ENCODE measurements at places on chromosomes 16 and 17.
A peak's percentile ranks its signal among the peaks of the same experiment; 100 is the strongest.

- no peak for DNase-seq
Measured at GRCh38 chr17:78392295-78392694, 13.8 kb downstream of the PGS1 start.

DNA sequence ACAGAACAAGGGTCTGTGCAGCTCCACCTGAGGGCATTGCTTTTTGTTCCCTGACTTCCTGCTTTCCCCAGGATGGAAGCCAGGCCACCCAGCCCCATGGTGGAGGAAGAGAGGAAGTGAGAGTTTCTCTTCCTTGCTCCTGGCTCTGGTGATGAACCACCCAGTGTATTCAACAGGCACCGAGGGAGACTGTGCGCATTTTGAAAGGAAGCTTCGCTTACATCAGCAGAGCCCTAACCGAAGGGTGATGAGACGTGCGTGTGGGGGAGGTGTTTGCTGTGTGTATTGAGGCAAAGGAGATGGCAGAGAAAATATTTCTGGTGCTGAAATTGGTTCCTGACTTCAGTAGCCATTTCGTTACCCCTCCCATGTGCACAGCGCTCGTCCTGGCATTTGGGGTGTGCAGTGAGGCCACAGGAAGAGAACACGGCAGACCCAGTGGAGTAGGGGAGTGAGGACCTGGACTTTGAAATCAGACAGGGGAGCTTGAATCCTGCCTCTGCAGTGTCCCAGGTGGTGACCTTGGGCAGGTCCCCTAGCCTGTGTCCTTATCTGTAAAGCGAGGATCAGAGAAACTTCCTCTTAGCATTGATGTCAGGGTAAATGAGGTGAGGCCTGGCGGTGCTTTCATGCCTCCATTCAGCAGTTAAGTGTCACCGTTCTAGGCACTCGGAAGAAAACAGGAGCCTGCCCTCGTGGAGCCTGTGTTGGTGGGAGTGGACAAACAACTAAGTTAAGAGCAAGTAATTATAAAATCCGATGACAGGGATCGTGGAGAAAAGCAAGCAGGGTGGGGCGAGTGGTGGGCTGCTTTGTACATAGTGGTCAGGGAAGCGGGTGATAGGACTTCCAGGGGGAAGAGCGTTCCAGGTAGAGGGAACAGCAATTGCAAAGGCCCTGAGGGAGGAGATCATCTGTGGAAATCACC lies 7.4 kb downstream of the CMIP start:
- DNase-seq = peak; percentile 71

DNA sequence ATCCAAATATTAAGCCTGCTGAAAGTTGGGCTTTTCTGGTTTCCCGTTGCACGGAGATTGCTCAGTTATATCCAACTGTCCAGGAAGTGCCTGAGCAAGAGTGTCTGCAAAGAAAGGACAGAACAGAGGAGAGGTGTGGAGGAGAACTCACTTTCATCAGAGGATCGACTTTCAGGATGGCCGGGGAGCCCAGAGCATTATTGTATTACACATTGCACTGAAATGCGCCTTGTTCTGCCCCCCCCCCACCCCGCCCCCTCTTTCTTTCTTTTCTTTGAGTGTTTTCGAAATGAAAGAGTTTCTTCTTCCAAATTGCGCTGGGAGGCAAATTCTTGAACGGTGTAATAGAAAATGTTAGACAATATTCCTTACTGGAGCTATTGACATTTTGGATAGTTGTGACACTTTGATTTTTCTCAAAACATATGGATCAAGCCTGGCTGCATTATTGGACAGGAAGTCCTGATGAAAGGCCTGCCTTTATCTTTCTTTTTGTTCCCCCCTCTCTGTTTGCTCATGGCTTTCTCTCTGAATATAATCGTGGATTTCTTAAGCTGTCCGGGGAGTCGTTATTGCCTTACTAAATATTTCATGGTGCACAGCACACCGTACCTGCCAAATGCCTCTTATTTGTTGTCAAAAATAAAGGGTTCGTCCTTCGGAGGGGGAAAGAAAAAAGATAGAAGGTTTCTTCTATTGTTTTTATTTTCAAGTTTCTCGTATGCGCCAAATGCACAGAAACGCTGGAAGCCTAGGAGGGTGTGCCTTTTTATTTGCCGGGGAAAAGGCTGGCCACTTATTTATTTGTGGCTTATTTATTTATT lies 110.8 kb downstream of the IRX3 start:
- no peak for DNase-seq

- DNase-seq = no peak
Measured at GRCh38 chr16:72922714-72923113, 125.2 kb downstream of the ZFHX3 start.

- DNase-seq = no peak
Measured at GRCh38 chr16:58419241-58419990, 27.1 kb downstream of the GINS3 start.

DNA sequence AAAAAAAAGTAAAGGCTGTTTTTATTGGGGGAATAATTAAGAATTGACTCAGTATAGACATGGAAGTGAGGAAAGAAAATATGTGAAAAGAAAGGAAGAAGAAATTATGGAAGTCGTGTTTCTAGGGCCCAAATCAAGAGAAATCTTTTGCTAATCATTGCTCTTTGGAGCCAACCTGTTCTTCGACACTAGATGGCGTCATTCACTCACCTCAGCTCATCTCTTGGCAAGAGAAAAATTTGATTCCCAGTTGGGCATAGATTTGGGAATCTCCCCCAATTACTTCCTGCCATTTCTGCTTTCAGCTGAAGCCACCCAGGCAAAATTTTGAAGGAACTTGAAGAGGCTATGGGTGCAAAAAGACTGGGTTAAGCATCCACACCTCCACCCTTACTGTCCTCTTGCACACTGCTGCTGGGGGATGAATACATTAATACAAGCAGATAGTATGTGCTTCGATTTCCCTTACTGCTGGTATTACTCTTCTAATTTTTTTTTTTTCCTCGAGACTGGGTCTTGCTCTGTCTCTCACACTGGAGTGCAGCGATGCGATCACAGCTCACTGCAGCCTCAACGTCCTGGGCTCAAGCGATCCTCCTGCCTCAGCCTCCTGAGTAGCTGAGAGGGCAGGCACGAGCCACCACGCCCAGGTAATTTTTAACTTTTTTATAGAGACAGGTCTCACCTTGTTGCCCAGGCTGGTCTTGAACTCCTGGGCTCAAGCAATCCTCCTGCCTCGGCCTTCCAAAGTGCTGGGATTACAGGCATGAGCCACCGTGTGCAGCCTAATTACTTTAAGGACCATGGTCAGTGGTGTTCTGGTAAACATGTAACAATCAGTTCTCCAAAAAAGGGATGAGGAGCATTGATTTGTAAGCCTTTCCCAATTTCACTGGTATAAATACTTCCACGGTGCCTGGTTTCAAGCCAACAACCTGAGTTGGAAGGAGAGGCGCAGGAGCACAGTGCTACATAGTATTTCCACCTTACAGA lies 13.5 kb downstream of the PSMD7 start:
- no peak for DNase-seq

DNA sequence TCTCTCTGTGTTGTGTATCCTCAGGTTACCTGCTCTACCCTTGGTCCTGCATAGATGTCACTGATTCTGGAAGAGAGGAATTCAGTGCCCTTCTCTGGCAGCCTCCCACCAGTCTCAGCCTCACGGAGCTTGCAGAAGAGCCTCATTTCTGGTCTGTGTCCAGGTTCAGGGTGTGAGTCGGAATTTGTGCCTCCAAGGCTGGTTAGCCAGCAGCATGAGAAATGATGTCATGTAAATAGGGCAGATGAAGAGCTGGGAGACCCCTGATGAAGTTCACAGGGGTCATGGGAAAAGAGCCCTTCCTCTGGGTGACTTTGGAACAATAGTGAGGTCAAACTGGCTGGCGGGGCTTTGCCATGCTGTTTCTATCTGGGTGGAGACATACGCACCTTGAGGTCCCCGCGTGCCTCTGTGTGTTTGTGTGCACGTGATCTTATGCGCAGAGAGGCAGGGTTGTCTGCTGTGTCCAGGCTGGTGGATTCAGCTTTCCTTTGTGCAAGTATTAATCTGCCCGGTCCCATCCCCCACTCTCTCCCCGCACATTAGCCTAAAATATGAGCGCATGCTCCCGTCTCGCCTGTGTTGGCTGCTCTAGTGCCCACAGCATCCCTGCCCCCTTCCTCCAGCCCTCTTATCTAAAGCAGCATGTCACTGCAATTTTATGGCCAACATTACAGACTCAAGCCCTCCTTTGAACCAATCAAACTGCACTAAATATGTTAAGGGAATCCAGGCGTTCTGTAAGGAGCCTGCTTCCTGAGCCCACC lies 256.3 kb upstream of the ZFHX3 start:
- no peak for DNase-seq

DNA sequence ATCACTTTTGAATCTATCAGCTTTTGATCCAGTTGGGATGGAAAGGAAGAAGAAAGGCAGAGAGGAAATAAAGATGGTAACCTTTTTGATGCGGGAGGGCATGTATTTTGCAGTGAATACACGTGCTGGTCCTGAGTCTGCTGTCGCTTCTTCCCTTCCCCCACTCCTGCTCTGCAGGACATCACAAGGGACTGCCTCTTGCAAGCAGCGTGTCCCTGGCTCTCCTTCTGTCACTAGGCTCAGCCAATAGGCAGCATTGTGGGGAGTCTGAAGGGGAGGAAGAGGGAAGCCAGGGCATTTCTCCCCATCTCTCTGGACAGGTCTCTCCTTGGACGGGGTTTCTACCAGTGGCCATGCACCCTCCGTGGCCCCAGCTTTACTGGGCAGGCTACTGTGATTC lies 15.7 kb upstream of the WFDC1 start:
- DNase-seq = no peak

- no peak for DNase-seq
Measured at GRCh38 chr16:54359081-54359480, 72.5 kb upstream of the IRX3 start.

DNA sequence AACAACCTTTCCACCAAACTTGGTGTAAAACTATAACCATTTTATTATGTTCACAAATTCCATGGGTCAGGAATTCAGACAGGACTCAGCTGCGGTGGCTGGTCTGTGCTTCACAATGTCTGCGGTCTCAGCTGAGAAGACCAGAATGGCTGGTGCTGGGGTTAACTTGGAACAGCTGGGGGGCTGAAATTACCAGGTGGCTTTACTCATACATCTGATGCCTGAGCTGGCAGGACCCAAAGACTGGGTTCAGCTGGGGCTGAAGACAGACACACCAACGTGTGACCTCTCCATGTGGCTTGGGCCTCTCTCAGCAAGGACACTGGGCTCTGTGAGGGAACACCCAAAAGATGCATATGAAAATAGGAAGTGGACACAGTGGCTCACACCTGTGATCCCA lies 5.7 kb upstream of the HID1 start:
- no peak for DNase-seq

- DNase-seq = peak; percentile 71
Measured at GRCh38 chr17:42438600-42439567, 15.8 kb upstream of the CAVIN1 start.

GRCh38 chr17:17538417-17539391 lies 42.5 kb upstream of the RASD1 start:
- no peak for DNase-seq

- no peak for DNase-seq
Measured at GRCh38 chr16:87295661-87296531, 21.3 kb downstream of the C16orf95 start.

DNA sequence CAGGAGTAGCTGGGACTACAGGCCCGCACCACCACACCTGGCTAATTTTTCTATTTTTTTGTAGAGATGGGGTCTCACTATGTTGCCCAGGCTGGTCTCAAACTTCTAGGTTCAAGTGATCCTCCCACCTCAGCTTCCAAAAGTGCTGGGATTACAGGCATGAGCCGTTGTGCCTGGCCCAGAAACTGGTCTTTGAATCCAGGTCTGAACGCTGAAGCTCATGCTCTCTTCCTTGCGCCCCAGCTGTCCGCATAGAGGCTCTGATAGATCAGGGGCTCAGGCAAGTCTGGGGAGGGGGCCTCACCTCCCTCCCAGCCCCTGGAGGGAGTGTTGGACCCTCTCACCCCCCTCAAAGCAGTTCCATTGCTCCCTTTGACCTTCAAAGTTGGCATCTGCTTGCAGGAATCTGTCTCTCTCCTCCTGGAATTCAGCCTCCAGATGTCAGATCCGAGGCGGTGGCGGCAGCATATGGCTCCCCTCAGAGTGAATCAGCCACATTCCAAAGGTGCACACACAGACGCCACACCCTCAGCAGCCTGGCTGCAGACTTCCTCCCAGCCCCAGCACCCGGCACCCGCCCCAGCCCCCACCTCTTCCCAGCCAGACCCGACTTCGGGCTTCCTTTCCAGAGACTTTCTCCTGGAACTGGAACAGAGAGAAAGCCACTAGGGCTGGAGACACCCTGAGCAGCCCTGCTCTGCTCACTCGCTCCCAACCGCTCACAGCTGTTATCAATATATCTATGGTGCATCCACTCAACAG lies 16.9 kb upstream of the GLIS2 start:
- DNase-seq = no peak

DNA sequence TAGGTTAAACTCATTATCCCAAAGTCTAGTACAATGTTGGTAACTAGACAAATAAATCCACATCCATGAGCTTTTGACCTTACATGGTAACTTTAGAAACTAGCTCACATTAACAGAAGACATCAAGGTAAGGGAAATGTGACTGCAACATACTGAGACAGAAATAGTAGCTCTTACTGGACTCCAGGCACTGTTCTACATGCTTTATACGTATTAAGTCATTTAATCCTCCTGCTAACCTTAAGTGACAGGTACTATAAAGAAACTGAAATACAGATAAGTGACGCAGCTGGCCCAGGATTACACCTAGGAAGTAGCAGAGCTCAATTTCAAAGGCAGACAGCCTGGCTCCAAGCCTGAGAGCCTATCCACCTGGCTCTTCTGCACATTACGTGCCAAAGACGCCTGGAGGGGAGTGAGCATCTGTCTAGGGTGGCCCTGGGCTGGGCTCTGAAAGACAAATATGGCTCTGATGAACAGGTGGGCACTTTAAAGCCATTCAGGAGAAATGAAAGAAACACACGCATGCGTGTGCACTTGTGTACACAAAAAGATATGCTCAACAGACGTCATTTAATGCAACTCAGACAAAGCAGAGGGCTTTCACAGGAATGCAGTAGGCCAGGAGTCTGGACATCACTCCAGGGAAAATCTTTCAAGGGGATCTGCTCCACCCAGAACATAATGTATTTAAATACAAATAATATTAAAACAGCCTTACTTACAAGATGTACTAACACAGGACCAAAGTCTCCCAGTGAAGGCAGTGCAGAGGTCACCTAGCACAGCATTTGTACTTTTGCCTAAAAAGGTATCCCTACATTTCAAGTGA lies 4.4 kb downstream of the ZC3H7A start:
- DNase-seq = no peak

DNA sequence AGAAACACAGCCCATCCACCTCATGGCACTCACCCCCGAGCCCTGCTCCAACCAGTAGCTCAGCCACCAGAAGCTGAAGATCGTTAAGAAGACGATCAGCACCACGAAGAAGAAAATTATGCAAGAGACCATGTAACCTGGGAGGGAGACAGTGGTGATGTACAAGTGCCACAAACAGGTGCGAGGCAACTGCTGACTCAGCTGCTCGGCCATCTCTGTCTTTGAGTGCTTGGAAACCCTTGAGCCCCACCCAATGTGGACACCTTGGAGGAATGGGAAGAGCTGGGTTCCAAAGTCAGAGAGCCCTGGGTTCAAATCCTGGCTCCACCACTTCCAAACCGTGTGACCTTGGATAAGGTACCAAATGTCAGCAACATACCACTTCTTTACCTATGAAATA lies 38.1 kb upstream of the ABCC12 start:
- DNase-seq = no peak

GRCh38 chr16:28596840-28597691 lies at the start of gene SULT1A2:
Gene SULT1A2, minus strand, starts transcription at chr16:28597050. Its CDS starts 1,120 bp downstream, at chr16:28595930.
- DNase-seq = no peak
